Stimulated activated CD8-positive, alpha-beta memory T cell treated with anti-CD3 and anti-CD28 coated beads, Interleukin-7, amount 100 ng/mL, for 24 hours (primary cell): ENCODE measurements at places on chromosomes 1 and 21.

DNA sequence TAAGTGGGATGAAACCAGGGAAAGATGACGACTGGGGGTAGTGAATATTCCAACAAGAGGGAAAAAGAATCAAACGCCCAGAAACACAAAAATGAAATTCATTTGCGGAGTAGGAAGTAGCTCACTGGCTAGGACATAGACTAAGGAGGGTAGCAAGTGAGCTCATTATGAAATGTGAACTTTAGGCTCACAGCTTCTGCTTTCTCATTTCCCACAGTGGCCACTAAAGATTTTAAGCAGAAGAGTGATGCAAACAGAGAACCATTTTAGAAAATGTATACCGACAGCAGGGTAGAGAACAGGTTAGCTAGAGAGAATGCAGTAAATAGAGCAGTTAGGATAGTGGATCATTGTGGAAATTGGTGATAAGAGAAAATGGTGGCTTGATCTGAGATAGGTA, 3.5 kb downstream of the CD48 start:
- DNase-seq: no peak

DNA sequence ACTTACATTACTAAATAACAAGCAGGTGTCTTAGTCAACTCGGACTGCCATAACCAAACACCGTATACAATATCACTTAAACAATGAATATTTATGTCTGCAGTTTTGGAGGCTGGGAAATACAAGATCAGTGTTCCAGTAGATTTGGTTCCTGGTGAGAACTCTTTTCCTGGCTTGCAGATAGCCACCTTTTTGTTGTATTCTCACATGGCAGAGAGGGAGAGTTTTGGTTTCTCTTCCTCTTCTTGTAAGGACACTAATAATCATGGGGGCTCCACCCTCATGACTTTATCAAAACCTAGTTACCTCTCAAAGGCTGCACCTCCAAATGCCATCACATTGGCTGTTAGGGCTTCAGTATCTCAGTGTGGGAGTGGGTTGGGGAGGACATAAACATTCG, 82.9 kb upstream of the CACYBP start:
- no peak for DNase-seq

GRCh38 chr1:156412653-156413321, 43.8 kb downstream of the RHBG start:
- no peak for DNase-seq

DNA sequence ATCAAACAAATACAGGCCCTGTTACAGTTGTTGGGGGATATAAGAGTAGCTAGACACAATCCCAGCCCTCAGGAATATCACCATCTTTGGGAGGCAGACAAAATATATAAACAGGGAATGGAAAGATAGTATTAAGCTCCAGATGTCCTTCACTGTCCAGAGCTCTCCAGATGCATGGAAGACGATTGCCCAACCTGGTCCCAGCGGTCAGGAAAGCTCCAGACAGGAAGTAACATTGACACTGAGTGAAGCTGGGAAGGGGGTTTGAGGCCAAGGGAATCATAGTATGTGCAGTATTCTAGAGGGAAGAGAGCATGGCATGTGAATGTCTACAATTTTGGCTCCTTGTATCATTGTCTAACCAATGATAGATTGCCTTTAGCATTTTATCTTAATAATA, 173.9 kb upstream of the HOOK1 start:
- no peak for DNase-seq

DNA sequence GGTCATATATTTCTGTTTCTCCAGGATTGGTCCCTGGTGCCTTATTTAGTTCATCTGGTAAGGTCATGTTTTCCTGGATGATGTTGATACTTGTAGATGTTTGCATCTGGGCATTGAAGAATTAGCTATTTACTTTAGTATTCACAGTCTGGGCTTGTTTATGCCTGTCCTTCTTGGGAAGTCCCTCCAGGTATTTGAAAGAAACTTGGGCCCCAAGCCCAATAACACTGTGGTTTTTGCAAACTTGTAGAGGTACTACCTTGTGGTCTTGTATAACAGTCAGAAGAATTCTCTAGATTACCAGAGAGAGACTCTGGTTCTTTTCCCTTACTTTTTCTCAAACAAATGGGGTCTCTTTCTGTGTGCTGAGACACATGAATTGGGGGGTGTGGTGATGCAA, 251.4 kb upstream of the B3GALT2 start:
- no peak for DNase-seq

DNA sequence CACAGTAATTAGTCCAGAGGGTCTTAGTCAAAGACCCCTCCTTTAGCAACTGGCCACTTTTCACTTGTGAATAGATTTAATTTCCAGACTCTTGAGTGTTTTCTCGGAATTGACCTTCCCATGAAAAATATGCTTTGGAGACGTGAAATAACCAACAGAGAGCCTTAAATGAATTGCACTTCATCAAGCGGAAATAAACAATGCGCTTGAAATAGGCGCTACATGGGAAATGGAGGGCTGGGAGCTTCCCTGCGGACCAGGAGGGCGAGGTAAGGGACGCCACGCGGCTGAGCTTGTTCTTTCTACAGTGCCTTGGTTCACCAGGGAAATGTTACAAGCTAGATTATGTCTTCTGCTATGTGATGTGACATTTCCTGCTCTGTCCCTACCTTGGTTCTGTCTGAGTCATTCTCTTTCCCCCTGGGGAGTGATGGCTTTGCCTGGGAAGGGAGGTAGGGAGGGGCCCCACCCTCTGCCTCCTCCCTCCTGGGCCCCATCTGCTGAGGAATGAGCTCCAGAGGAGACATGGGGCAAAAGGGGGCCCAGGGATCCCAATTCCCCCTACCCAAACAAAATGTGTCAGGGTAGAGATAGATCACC, 619.3 kb downstream of the PTPRU start:
- DNase-seq: no peak

GRCh38 chr1:112337028-112337531, 58.9 kb upstream of the CTTNBP2NL start:
- DNase-seq: no peak
